NCI-H748 treated with DMSO at 0.1 percent for 48 hours (cell line): ENCODE measurements at places on chromosomes 5 and 9.
A peak's percentile ranks its signal among the peaks of the same experiment; 100 is the strongest.

GRCh38 chr9:114899461-114899860, 30.9 kb downstream of the TNFSF8 start:
- DNase-seq, result no peak

DNA sequence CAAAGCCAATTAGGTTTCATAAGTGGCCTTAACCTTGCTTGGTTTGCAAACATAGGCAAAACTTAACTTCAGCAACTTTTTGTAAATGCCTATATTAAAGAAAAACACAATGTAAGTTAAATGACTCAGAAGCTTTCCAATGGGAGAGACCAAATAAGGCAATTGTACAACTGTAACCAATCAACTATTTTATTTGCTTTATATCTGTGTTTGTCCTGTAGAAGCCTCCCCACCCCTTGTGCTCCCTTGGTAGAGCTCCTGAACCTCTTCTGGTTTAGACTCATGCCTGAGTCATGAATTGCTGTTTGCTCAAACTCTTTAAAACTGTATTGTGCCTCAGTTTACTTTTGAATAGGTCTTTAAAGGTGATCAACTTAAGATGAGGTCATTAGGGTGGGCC, 3.0 kb upstream of the C1QTNF3 start:
- DNase-seq, result no peak

GRCh38 chr9:137978262-137978714, 100.7 kb downstream of the CACNA1B start:
- DNase-seq, result no peak

DNA sequence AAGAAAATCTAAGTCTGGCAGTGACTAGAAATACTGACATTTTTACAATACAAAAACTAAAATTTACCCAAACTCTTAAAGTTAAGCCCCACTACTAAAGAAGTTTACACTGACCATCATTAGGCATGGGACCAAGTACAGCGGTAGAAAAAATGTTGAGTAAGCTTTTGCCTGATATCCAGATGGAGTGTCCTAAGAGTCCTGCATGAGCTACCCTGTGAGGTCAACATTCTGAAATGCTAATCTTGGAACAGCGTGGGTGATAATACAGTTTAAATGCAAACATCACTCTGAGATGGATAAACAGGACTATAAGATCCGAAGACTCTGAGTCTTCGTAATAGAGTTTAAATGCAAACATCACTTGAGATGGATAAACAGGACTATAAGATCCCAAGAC, 189.7 kb downstream of the DCP2 start:
- DNase-seq, result no peak

- no peak for DNase-seq
Measured at GRCh38 chr9:120326049-120326693, 253.8 kb downstream of the CDK5RAP2 start.

DNA sequence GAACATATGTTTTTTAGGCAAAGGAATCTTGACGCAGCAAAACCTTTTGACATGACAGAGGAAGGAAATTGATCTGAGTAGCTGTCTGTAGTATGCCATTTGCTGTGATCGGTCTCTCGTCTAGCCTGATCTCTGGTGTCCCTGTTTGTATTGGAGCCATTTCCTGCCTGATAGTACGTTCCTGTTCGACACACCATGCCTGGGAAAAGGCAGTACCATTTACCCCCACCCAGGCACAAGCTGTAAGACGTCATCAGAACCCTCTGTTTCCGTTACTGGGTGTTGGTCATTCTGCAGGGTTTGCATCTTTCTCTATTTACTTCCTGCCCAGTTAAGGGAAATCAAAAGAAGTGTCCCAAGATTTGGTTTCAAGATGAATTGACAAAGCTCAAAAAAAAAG, 129.7 kb downstream of the CEMIP2 start:
- peak; percentile 1 for DNase-seq

GRCh38 chr5:12284604-12285003, 380.4 kb upstream of the CTNND2 start:
- no peak for DNase-seq

DNA sequence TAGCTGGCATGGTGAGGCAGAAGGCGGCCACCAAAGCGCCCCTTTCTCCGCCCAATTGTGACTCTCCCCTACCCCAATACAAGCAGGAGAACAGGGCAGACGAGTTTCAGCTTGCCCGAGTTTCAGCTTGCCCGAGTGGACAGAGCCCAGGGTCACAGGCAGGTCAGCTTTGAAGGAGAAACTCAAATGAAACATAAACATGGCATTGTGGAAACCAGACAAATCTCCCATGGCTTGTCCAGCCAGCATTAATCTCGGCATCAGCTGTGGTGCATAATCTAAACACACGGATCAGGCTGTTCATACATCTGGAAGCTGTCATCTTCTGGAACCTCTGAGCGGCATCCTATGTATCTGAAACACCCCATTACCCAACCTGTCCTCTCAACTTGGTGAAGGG, 16.9 kb downstream of the PTCH1 start:
- no peak for DNase-seq

GRCh38 chr5:135210286-135211055, 176.4 kb upstream of the PITX1 start:
- no peak for DNase-seq

DNA sequence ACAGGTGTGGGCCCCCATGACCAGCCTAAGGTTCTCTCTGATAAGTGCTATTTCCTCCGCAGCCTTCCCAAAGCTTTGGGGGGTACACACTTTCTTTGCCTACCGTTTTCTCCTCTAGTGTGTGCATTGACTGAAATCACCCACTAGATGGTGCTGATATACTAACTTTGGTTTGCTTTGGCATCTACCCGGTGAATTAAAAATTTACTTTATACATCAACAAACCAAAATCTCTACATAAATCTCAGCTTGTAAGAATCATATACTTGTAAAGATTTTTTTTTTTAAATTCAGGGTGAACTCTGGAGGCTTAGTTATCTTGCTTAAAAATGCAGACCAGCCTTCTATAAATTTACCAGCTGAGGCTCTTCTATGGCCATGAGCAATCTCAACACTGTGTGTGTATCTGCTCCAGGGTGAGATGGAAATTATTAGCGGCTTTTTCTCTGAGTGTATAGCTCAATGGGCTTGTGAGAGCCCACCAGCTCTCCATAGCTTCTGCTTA, 475.7 kb upstream of the TNC start:
- peak; percentile 17 for DNase-seq

DNA sequence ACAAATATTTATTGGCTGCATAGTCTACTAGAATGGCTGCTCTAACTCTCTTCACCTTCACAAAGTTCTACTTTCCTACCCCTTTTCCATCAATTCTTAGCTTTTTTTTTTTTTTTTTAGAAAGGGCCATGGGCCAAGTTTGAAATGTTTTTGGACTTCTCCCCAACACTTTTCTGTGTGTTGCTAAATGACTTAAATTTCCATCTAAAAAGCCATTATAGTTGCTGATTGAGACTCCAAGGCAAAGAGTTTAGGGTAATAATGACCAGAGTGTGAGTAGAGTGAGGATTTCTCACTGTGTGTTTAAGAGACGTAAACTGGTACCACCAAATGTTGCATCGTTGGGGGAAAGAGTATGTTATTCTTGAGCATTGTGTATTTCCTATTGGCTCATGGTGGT, 24.4 kb downstream of the TNC start:
- DNase-seq, result no peak

DNA sequence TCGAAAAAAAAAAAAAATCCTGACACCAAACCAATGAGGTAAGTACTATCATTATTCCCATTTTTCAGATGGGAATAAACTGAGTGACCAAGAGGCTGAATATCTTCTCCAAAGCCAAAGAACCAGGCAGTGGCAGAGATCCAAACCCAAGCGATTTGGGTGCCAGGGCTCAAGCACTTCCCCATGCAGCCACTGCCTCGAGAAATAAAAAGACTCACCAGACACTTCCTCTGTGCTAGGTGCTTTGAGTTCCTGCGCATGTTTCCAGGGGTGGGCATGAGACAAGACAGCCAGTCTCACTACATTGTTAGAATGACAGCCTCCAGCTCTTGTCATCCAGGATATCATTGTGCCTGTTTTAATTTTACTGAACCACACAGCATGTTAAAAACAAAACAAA, 2.3 kb upstream of the RPL26L1 start:
- DNase-seq, result no peak

GRCh38 chr9:18834740-18835361, 198.2 kb downstream of the SAXO1 start:
- no peak for DNase-seq

DNA sequence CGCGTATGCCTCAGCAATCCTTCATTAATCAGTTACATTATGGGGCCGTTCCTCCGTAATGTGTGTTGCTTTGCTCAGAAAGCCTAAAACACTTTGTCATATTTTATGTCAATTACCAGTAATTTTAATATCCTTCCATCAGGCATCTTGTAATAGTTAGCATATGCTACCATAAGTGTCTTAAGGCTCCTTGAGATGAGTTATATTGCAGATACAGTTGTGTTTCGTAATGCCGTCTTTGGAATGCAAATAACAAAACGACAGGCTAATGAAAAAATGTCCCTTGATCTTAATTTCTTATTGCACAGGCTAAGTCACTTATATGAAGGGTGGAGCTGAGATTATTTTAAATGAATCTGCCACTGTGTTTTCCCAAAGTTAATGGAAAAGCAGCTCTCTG, 50.5 kb downstream of the TBCA start:
- no peak for DNase-seq

- no peak for DNase-seq
Measured at GRCh38 chr9:111287127-111287526, 42.9 kb downstream of the OR2K2 start.

DNA sequence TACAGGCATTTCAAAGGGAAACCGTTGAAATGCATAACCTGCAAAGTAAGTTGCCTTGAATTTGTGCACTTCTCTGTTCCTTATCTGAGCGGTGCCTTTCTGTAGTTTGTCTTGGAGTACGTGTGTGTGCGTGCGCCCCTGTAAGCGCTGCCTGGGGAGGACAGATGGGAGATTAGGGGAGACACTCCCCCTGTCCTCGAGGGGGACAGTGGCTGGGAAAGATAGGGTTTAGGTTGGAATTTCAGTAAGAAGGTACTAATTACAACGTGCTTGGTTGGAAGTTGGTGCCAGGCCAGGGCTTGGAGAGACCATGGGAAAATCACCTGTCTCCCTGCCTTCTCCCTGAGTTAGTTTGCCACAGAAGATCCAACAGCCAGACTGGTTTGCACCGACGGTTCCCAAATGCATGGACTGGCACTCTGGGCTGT, 73.2 kb downstream of the PIK3R1 start:
- DNase-seq, result no peak

- no peak for DNase-seq
Measured at GRCh38 chr9:111375817-111376564, 46.0 kb upstream of the OR2K2 start.

- DNase-seq, result no peak
Measured at GRCh38 chr9:128078504-128079434, 10.7 kb downstream of the SLC25A25 start.

DNA sequence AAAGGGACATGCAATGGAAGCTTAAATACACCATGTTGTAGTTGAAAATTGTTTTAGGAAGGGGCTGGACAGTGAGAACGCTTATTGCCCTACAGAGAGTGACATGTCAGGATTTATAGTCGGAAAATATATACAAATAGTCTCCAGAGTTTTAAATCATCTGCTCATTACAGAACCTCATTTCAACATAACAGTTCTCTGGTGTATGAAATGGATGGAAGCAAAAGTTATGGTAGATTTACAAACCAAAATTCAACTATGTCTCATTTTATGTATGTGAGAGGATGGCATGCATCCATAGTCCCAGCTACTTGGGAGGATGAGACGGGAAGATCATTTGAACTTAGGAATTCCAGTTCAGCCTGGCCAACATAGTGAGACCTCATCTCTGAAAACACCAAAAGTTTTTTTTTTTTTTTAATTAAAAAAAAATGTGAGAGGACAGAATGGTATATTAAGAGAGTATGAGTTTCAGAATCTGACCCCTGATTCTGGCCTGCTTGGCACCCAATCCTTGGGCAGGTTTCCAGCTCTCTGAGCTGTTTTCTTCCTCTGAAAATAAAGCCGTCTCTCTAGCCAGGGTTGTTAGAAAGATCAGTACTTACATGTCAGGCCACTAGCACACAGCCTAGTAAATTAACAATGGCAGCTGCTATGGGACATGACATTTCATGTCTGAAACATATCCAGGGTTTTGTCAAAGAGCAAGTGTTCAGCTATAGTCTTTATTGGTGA, 40.1 kb downstream of the IQGAP2 start:
- DNase-seq, result no peak

DNA sequence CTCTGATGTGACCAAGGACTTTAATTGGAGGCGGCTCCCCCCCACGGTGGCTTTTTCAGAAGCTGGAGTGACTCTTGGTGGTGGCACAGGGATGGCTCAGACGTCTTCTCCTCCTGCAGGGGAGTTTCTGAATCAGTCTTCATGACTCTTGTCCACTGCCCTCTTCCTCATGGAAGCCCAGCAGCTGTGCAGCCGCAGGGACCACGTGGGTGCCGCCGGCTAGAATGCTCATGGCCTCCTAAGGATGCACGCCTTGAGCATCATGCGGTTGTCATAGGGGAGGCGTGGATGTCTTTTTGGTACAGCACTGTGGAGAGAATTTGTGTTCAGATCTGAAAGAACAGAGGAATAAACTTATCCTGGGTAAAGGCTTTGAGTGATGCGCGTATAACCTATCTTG, 1.3 kb downstream of the TEX53 start:
- DNase-seq, result no peak

- no peak for DNase-seq
Measured at GRCh38 chr5:22678886-22679285, 174.3 kb downstream of the CDH12 start.

GRCh38 chr9:14670718-14671117, 22.5 kb downstream of the ZDHHC21 start:
- DNase-seq, result no peak

- no peak for DNase-seq
Measured at GRCh38 chr9:100346836-100347235, 5.9 kb downstream of the TEX10 start.

- no peak for DNase-seq
Measured at GRCh38 chr9:68672215-68672614, 32.8 kb upstream of the PIP5K1B start.

- DNase-seq, result no peak
Measured at GRCh38 chr5:142853682-142854081, 83.5 kb downstream of the ARHGAP26 start.

DNA sequence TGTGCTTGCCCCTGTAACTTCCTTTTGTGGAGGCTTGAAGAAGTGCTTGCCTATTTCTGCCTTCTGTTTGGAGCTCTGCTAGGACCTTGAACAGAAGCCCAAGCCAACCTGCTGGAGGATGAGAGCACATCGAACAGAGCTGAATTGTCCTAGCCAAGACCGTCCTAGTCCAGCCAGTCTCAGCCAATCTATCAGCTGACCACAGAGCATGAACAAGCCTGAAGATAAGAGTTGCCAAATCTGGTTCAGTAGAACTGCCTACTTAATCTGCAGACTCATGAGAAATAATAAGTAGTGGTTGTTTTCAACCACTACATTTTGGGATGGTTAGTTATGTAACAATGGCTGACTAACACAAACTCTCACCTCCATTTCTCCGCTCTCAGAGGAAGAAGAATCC, 4.4 kb upstream of the SNX2 start:
- no peak for DNase-seq

GRCh38 chr5:94777056-94777880, 158.8 kb downstream of the SLF1 start:
- no peak for DNase-seq

DNA sequence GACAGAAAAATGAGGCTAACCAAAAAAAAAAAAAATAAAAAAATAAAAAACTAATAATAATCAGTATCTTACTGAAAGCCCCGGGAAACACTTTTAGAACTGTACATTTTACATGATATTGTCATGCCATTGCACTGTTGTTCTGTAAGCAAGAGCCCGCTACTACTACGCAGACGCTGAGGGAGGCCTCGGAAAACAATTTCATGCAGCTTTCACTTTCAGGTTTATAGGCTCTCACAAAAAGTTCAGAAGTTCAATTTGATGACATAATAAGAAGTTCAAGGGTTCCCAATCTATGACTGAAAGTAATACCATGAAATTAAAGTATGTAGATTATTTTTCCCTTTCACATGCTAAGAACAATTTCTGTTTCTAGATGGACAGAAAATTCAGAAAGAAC, 318.3 kb upstream of the ITGA1 start:
- no peak for DNase-seq
